HuH-7.5 (cell line): ENCODE measurements at places on chromosomes 3 and 15.

DNA sequence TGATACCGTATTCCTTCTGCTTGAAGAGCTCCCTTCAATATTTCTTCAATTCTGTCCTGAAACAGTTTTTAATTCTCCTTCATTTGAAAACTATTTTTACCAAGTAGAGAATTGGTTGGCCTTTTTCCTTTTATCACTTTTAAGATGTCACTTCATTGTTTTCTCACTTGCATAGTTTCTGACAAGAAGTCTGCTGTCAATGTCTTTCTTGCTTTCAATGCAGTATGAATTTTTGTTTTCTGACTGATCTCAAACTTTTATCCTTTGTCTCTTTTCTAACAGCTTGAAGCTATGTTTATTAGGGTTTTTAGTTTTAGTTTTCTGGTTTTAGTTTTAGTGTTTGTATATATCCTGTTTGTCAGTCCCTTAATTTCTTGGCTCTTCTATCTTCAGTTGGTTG is 364.8 kb upstream of the TPRG1 start:
- no peak for DNase-seq

- no peak for DNase-seq
These were observed 18.8 kb upstream of the ANKDD1A start for GRCh38 chr15:64892847-64893403.

DNA sequence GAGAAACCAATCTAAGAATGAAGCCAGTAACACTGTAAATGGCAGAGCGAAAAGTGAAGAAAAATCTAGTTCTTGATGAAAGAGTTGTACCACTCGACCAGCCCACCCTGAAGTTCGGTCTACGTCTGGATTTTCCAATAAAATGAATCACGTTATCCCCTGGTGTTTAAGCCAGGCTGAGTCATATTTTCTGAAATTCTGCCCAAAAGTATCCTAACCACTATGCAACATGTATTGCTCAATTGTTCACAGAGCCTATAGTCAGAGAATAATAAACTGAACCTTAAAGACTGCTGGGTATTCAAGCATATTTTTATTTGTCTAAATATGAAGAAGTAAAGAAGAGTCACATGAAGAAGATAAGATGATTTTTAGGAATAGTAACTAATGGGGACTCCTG is 245.7 kb downstream of the FGF12 start:
- no peak for DNase-seq

DNA sequence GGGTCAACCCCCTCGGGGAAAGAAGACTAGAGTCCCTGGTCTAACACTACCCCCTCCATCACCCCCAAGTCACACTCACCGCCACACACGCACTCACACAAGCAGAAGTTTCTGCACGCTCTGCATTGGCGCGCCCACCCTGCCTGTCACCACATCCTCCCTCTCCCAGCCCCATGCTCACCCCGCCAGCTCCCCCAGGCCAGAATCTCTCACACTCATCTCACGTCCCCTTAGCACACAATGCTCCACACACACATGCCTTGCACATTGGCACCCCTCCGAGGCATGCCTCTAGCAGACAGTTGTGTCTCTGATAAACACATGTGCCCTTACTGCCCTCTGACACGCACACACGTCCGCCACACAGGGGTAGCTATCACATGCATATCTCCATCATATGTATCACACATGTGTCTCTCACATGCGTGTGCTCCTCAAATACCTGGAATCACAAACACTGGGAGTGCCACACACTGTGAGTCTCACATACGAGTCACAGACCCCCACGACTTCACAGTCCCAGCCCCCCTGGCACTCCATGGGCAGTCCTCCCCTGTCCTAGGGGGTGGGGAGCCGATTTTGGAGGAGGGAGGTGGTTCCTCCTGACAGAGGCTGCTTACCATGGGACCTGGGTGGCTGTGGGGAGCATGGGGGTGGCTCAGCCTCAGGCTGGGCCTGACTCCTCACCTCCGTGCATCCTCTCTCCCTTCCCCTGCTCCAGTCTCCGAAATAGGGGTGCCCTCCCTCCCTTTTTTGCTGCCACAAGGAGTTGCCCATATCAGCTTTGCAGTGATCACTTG is 898 bp downstream of the FBLN2 start:
- no peak for DNase-seq

DNA sequence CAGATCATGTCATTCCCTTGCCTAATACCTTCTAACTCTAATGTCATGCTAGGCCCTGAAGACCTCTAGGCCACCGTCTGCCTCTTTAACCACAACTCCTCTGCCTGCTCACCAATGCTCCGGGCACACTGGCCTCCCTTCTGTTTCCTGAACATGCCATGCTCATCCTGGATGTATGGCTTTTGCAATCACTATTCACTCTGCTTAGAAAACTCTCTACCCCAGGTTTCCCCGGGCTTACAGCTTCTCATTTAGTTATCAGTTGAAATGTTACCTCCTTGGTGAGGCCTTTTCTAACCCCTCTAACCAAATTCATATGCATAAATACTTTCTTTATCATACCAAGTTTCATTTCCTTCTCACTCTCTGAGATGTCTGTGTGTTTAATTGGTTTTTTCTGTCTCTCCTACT is 727.8 kb upstream of the CFAP20DC start:
- no peak for DNase-seq

DNA sequence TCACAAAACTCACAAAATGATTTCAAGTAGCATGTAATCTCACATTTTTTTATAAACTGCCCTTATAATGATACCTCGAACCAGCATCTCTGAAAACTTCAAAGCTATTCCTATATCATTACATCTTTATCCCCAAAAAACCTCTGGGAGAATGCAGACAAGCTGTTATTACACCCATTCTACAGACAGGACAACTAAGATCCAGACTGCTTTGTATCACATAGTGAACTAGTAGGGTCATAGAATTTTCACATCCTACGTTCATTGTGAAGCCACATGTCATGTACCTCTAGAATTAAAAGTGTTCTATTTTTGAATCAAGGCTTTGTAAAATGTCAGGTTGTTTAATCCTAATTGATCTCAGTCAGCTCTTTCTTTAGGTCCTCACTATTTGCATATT is 98.7 kb upstream of the RAP2B start:
- no peak for DNase-seq

- no peak for DNase-seq
These were observed 42.9 kb downstream of the RPN1 start for GRCh38 chr3:128607710-128608048.

DNA sequence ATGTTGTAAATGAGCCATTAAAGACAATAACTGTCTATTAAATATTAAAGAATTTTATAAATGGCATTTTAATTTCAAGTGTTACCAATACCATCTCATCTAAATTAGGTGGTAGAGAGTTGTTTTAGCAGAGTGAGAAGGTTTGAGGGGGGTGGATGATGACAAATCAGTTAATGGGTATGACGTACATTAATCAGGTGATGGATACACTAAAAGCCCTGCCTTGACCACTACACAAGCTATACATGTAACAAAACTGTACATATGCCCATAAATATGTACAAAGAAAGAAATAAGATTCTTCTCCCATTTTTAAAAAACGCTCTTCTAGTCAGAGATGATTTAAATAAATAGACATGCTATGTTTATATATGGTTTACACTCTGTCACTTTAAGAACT is 40.0 kb downstream of the TAFA4 start:
- DNase-seq = no peak

- no peak for DNase-seq
These were observed 113.5 kb downstream of the CNTN3 start for GRCh38 chr3:74501007-74501406.

DNA sequence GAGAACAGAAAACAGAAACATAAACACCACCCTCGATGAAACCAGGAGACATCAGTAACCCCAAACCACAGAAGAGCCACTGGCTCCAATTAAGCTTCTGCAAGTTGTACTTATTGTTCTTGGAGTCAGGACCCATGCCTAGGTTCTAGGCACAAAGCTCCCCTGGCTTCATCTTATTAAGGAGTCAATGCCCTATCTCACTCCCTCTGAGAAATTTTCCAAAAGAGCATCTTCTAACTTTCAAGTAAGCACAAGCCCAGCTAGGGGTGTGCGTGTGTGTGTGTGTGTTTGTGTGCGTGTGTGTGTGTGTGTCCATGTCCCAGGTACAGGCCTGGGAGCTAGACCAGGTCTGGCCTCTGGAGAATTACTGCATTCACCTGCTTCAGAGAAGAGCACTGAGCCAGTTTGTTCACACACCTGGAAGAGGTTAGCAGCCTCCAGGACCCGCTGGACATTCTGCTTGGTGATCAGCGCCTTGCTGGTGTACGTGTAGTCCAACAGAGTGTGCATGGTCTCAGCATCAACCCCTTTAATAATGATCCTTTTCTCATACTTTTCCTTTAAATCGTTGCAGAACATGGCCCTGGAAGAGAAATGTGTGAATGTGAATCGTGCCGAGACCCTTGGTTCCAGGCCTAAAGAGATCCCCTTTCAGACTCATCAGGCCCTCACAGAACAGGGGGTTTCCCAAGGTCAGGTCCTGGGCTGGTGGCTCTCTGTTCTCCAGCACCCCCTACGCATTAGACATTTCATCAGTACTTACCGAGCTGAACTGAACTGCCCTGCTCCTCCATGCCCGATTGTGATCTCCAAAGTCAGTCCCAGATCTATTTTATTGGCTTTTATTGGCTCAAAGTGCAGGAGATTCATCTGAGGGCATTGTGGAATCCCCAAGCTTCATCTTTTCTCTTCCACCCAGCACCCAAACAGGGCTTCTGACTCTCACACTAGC is 27.8 kb downstream of the KLHL6 start:
- DNase-seq = no peak

DNA sequence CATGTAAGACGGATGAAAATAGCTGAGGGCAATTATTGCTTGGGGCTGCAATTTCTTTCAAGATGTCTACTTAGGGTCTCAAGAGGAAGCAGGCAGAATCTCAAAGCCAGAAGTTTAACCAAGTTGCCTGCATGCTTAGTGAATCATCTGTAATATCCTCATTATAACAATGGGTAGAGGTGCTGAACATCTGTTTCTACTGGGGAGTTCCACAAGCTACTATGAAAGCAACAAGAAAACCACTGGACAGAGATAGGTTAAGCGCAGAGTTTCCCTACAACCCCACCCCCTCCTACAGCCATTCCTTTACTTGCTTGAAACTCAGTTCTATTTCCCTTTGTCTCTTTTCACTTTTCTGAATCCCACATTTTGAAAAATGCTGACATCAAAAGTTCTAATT is 759.4 kb upstream of the GBE1 start:
- no peak for DNase-seq

GRCh38 chr3:195570344-195570743 is 13.4 kb downstream of the APOD start:
- no peak for DNase-seq

DNA sequence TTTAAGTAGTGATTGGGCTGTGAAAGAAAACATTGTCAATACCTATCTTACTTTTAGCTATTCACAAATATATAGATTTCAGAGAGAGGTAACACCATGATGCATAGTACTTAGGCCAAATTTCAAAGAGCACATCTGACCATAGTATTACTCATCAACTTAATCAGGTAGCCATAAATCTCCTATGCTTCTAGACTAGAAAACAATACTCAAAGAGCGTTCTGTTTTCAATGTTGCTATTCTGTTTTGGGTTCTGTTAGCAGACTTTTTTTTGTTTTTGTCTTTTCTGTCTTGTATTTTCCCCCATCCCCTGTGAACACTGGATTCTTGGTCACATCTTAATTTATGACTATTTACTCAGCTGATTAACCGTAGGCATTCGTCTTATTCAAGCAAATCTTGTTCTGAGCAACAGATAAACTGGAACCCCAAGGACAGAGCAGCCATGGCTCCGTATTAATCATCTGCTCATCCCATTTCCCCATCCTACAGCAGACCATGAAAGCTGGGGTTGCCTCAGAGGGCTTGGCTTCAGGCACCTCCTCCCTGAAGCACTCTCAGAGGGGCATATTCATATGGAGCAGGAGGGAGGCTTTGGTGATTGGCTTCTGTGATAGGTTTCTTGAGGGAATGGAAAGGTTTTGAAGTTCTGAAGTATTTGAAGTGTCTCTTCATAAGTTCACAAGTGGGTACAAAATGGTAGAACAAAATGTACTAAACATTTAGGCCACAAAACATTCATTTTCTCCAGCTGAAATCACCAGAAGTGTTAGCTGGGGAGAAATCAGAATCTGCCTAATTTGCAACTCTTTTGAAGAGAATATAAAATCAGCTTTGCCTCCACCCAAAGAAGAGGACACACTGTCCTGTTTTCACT is 105.3 kb downstream of the TNIK start:
- DNase-seq = no peak

GRCh38 chr15:45790325-45790943 is 155.6 kb downstream of the SQOR start:
- no peak for DNase-seq

DNA sequence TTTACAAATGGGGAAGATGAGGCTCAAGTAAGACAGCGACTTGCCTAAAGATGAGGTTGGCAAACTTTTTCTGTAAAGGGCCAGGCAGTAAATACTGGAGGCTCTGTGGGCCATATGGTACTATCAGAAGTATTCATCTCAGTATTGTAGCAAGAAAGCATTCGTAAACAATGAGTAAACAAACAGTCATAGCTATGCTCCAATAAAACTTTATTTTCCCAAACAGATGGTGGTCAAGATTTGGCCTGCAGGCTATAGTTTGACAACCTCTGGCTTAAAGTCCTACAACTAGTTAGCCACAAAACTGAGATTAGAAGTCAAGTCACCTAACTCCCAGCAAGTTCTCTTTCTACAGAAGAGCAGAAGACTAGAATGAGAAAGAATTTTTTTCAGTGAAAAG is 177.0 kb upstream of the NECTIN3 start:
- DNase-seq = no peak

- DNase-seq = no peak
These were observed 65.1 kb upstream of the FAM3D start for GRCh38 chr3:58731673-58732072.

DNA sequence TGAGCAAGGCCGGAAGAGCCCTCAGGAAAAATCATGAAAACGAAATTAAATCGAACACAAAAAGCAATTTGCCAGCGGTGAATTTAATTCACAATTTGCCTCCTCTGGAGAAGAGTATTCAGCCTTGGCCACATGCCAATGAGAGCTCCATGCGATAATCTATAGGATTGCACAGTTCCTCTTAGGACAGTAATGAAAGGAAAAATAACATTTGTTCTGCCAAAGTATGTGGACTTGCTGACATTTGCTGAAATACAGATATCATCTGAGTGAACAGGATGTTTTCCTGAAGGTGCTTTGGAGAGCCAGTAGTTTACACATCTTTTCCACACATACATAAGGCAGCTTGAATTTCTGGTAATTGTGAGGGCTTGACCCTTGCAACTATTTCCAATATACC is 188.6 kb upstream of the PDZRN3 start:
- DNase-seq = no peak

- DNase-seq = no peak
These were observed 2.1 kb upstream of the BRPF1 start for GRCh38 chr3:9729419-9729818.
